ENCODE measurements at places on chromosomes 5 and 9.

GRCh38 chr5:155332618-155333017, 319.1 kb downstream of the KIF4B start:
- DNase-seq, result no peak

DNA sequence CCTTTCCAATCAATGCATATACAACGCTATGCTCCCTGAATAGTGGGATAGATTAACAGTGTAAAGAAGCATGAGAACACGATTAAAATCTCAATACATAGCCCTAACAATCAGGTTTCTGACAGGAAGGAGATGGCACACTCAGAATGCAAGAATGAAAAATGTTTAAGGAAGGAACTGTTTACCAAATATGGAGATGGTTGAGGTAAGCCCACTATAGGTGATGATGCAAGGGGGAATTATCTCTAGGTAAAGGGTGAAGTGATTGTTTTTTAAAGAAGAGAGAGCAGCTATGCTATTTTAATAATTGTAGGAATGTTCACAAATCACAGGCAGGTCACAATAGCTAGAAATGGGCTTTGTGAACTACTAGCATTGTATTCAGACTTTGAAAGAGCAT, 302.4 kb downstream of the CHSY3 start:
- DNase-seq, result no peak

DNA sequence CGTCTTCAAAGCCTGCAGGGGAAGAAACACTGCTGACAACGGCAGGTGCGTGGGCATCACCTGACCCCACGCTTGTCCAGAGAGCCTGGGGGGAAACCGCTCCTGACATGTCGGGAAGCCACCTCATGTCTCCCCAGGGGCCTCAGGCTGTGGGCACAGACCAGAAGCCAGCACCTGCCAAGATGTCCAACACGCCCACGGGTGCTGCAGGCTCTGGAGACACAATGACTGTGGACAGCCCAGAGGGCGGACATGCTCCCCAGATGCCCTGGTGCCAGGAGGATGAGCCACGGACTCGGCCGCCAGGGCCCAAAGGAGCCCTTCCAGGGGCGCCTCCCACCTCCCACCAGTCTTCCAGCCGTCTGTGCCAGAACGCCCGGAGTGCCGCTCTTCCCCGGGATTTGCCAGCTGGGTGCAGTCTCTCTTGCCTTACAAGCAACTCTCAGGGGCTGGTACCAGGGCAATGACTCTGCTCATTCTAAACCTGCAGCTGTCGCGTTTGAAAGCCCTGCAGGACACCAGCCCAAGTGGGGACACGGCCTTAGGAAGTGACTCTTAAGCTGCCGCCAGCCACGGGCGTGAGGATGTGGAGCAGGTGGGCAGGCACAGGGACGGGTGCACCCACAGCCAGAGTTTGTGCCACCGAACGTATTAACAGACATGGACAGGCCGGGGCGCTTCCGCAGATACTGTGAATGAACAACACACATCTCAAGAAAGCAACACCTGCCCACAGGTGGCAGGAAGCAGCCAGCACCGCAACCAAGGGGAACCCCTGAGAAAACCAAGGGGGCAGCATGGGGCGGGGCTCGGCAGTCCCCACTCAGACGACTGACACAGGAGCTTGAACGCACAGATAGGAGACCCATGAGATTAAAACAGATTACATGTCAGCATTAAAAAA, 6.8 kb upstream of the LHX3 start:
- DNase-seq, result no peak

- no peak for DNase-seq
Measured at GRCh38 chr9:95627802-95628201, 111.0 kb upstream of the PTCH1 start.

DNA sequence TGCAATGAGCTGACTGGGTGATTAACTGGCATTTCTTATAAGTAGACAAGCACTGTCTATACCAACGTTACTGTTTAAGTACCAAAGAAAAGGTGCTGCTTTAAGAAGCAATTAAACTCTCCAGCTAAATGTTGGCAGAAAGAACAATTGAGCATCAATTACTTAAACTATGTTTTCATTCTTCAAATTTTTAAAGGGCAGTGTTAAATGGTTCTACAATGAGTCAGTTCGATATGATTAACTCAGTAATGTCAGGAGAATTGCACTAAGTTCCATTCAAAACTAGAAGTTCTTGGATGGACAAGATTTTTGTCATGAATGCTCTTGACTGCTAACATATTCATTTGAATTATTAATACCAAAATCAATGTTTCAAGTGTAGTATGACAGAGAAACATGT, 593.7 kb downstream of the DNAH5 start:
- DNase-seq, result no peak

- no peak for DNase-seq
Measured at GRCh38 chr9:4489562-4489918, 728 bp upstream of the SLC1A1 start.

DNA sequence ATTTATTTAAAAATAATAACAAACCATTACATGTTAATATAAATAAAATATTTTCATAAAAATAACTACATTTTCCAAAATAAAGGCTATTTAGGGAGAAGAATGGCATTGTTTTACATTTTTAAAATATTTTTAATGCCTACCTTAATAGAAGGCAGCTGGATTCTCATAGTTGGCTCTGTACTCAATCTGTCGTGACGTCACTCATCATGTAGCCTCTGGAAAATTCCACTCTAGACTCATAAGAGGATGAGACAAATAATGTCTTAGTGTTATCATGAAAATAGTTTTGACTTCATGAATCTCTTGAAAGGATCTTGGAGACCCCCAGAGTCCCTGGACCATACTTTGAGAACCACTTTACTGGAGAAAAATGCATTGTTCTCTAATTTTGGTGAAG, 93.1 kb downstream of the NXNL2 start:
- DNase-seq, result no peak

DNA sequence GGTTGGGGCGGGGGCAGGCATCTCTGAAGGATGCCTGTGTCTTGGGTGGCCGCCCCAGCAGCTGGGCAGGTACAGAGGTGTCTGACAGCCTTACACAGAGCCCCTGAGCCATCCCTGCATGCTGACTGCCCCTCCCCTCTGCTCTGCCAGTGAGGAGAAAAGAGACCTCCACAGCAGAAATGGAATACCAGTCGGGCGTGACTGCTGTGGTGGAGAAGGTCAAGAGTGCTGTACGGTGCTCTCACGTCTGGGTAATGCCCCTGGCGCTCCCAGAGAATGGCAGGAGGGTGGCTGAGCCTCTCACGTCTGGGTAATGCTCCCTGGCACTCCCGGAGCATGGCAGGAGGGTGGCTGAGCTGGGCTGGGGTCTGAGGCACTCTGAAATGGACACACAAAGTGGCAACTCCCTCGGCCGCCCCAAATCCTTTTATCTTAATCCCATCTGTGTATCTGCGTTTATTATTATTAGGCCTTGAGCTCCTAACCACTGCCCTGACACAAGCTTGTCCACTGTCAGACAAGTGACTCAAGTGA, 2.5 kb upstream of the RABL6 start:
- DNase-seq, result no peak

GRCh38 chr5:11384441-11385250, 519.6 kb downstream of the CTNND2 start:
- DNase-seq, result peak; percentile 26

DNA sequence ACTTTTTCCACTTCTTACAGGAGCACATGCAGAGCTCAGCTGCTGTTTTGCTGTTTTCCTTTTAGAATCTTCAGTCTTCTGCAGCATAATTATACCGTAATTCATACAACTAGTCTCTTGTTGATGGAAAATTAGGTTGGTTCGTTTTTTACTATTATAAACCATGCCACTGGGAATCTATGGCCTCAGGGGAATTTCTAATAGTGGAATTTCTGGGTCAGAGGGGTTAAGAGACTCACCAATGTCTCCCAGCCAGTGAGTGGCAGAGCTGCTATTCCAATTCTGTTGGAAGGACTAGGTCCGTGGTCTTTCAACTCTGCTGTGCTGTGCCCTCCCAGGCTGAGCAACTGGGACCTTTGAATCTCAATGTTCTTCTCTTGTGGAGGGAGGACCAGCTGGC, 282.5 kb downstream of the ZSWIM6 start:
- DNase-seq, result no peak

DNA sequence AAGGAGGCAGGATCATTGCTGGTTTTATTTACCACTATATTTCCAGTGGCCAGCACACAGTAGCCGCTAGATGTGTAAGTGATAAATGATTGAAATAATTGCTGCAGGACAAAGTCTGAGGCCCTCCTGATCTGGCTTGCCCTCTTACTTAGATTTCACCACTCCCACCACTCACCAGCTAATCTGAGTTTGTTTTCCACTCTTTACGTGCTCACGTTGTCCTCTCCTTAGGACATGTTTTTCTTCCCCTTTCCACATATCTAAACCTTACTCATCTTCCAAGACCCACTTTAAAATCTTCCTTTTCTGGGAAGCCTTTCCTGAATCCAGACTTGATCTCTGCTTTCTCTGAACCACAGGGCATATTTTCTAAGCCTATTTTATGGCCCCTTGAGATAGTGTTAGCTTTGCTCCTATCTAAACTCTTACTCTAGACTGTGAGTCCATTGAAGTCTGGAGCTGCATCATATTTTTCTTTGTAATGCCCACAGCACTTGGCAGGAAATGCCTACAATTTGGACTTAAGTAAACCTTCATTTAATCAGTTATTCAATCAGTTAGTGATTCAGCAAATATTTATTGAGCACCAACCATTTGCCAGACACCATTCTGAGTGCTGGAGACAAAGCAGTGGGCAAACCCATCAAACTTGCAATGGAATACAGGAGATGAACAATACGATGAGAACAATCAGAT, 2.4 kb downstream of the TLR4 start:
- no peak for DNase-seq

- no peak for DNase-seq
Measured at GRCh38 chr9:95286151-95286550, 31.4 kb downstream of the FANCC start.

DNA sequence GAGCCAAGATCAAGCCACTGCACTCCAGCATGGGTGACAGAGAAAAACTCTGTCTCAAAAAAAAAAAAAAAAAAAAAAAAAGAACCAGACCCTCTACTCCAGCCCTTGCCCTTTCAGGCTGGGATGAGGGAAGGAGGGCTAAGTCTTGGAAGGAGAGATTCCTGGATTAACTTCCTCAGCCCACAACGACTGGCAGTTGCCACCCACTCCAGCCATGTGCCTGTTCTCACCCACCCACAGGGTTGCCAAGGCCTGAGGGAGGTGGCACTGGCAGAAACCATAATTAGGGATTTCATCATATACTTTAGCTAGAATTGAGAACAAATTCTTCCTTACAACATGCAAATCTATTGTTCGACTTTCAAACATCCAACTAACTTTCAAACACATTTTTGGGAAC, 87.8 kb upstream of the SLC30A5 start:
- no peak for DNase-seq

- DNase-seq, result no peak
Measured at GRCh38 chr5:160129841-160130240, 10.6 kb upstream of the PWWP2A start.

DNA sequence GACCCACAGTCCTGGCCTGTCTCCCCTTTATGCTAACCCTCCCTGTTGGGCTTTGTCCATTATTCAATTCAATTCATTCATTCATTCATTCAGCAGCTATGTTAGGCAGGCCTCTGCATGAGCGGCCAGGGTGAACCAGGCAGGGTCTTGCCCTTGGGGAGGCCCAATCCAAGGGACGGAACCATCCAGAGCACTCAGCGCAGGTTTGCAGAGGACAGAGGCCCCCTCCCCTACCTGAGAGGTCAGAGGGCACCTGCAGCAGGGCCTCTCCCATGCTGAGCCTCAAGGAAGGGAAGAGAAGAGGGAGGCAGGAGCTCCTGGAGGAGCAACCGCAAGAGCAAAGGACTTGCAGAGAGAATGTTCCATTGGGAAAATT, 61.4 kb downstream of the C9orf50 start:
- no peak for DNase-seq

DNA sequence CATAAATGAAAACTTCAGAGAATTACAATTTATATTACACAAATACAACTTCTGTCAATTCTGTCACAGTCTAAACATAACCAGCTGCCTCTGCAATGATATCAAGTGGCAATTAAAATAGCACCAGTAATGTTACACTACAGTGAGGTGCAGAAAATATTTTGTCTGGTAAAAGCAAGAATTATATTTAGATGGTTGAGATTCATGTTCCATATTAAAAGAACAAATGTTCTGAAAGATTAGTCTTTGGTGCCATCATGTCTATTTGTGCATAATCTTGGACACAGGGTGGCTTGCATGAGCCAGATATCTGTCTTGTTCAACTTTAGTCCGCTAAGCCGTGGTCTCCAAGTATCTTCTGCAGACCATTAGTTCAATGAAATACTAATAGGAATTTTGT, 29.0 kb upstream of the PRR16 start:
- DNase-seq, result no peak

- DNase-seq, result no peak
Measured at GRCh38 chr9:26508897-26509296, 383.7 kb downstream of the CAAP1 start.

GRCh38 chr5:145697251-145697990, 137.7 kb downstream of the PRELID2 start:
- DNase-seq, result no peak

DNA sequence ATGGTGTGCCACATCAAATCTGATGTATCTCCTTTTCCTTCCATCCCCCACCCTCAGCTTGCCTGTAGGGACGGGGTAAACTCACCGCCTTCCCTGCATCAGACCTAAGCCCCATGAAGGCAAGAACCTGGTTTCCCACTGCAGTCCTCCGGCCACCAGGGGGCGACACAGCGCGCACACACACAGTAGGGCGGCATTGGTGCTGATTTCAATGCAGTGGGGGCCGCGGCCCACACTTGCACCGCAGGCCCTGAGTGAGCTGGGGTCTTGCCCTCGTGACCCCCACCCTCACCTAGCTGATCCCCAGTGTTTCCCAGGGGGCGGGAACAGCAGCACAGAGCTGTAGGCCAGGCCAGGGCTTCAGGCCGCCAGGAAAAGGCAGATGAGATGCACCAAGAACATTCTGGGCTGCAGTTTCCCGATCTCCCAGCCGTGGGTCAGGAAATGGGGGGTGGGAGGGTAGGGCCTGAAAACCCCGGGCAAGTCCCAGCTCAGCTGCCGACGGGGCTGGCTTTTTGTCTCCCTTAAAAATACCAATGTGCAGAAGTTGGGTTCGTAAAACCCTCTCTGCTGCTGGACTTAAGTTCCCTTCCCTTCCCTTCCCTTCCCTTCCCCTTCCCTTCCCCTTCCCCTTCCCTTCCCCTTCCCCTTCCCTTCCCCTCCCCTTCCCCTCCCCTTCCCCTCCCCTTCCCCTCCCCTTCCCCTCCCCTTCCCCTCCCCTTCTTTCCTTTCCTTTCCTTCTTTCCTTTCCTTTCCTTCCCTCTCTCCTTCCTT, 19.5 kb downstream of the FAM163B start:
- DNase-seq, result no peak

DNA sequence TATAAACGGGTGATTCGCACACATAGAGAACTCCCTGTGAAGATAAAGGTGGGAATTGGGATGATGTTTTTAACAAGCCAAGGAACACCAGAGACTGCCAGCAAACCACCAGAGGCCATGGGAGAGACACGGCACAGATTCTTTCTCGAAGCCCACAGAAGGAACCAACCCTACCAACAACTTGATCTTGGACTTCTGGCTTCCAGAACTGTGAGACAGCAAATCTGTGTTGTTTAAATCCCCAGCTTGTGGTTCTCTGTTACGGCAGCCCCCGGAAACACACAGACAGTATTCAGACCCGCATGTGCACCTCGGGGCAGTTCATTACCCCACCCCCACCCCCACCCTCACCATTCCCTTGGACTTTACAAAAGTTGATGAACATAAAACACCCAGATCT, 12.8 kb downstream of the AMBP start:
- DNase-seq, result no peak

GRCh38 chr9:114456929-114457328, 48.3 kb downstream of the WHRN start:
- DNase-seq, result no peak

All from NCI-H1105 (cell line).